Thoracic aorta (tissue), 2 donors: ENCODE measurements at places on chromosomes 4 and X.

DNA sequence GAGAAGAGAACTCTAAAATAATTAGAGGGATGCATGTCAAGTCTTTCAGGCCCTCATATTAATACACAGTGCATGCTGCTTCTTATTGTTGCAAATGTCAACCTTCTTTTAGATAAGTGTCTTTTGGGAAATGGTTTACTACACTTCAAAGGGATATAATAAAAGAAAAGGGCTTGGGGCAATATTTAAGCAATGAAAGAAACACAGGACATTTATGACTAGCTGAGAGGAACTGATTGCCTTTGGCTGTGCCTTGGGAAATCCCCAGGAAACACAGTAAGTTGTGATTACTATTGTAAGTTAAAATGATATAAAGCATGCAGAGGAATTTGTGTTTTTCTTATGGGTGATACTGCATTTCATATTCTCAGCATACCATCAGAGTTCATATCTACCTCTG, 1036.2 kb upstream of the GRID2 start:
- DNase-seq: no peak

GRCh38 chrX:48711929-48712505, 15.5 kb downstream of the SUV39H1 start:
- DNase-seq: no peak

- DNase-seq: no peak
Observed at GRCh38 chrX:20437683-20438082, 171.0 kb upstream of the RPS6KA3 start.

DNA sequence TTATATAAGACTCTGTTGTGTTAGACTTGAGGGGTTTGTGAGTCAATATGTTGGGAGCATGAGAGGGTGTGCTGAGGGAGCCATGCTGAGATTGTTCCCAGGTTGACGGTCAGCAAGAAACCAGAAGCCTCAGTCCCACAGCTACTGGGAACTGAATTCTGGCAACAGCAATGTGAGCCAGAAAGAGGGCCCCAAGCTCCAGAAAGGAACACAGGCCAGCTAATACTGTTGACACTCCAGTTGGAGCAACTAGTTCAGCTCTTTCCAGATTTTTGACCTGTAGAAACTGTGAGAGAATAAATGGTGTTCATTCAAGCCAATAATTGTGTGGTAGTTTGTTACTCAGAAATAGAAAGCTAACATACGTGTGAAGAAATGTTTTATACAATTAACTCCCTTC, 17.1 kb downstream of the ADH1A start:
- no peak for DNase-seq

- no peak for DNase-seq
Observed at GRCh38 chrX:50813843-50814661, at the start of gene SHROOM4. Gene SHROOM4 (minus strand): TSS chrX:50814194. CDS start chrX:50814018, 176 bp downstream.

GRCh38 chrX:5936438-5936837, 292.2 kb downstream of the NLGN4X start:
- DNase-seq: no peak

DNA sequence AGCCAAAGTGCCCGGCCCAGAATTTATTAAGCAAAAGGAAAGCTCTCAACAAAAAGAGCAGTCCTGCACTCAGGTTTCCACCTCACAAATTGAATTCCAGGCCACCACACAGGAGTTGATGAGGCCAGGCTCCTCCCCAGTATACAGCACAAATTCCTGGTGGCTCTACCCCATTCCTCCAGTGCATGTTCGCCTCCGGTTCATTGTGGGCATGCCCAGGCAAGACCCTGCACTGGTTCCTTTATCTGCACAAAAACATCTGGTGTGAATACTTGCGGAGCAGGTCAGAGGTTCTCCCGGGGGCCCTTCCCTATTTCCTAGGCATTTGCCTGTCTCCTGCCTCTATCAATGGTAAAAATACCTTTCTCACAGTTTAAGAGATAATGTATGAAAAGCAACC, 195.2 kb upstream of the ANXA10 start:
- DNase-seq: no peak

DNA sequence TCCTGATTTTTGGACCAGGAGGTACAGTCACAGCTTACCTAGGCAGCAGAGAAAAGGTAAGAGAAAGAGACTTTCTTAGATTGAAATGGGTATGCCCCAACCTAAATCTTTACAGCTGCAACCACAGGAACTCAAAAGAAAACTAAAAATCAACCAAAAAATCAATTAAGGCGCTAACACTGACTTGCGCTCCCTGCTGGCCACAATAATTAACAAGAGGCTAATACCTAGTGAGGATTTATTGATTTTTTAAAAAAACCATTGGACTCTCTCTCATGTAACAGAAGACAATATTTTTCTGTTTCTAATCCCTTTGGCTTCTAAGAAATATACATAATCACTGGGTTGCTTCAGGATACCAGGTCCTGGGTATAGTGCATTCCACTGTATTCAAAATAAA, 153.9 kb upstream of the TENM3 start:
- no peak for DNase-seq

DNA sequence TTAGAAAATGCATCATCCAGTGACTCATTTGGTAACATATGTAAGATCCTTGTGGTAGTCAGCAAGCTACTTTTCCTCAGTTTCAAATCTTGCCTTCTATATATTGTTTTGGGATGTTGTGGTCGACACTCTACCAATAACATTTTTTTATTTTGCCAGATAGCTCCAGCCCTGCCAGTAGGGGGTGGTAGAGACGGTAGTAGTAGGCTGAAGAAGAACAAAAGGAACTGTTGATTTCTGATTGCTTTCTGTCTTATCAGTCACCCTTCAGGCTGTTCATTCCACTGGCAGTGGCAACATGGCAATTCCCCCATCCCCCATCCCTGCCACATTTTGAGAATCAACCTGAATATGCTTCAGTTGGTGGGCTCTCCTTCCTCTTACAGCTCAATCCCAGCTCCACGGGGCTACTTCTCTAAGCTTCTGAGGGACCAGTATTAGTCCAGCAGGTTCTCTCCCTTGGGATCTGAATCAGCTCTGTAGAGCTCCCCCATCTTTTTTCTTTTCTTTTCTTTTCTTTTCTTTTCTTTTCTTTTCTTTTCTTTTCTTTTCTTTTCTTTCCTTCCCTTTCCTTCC, 171.5 kb upstream of the VEGFC start:
- no peak for DNase-seq

GRCh38 chr4:177737387-177737940, 295.2 kb upstream of the AGA start:
- DNase-seq: no peak
